Esophagus squamous epithelium (tissue), 5 donors: ENCODE measurements at places on chromosomes 5 and 9.

DNA sequence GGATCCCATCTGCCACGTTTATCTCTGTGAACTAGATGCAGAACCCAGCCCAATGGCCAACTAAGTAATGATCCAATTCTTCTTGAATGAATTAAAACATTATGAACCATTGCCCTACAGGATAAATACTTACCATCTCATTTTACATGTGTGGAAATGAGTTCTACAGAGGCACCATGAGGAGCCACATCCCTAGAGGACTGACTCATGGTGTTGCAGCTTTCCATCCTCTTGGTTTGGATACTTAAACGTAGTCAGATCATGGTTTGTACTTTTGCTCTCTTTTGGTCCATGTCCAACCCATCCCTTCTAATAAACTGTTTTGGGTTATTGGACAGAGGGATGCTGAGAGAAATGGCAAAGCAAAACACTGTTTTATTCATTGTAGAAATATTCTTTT is 484.8 kb downstream of the EBF1 start:
- no peak for DNase-seq

DNA sequence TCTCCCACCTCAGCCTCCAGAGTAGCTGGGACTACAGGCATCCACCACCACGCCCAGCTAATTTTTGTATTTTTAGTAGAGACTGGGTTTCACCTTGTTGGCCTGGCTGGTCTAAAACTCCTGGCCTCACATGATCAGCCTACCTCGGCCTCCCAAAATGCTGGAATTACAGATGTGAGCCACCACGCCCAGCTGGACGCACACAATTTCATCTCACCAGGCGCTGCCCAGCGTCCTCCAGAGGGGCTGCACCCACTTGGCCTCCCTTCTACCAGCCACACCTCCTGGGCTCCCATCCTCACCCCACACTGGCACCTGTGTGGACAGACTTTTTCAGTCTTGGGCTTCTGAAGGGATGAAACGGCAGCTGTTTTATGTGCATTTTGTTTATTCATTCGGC is 3.8 kb upstream of the EXOC3 start:
- no peak for DNase-seq

DNA sequence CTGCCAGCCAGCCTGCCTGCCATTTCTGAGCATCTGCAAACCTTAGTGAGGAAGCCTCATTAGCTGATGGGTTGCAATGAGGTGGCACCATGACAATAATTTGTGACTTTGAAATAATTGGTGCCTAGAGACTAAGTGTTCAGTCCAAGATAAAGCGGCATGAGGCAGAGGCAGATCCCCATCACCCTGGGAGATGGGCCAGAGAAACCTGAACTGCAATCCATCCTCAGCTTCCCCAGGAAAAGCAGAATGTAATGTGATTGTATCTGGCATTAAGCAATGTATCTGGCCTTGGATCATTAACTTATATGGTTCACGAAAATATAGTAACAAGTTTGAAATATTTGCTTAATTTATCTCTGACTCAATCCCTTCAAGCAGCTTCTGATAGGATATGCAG is 101.0 kb downstream of the SPOCK1 start:
- DNase-seq: no peak

GRCh38 chr9:129346046-129346445 is 168.0 kb upstream of the IER5L start:
- no peak for DNase-seq

GRCh38 chr5:57468481-57469163 is 14.0 kb downstream of the ACTBL2 start:
- DNase-seq: no peak

DNA sequence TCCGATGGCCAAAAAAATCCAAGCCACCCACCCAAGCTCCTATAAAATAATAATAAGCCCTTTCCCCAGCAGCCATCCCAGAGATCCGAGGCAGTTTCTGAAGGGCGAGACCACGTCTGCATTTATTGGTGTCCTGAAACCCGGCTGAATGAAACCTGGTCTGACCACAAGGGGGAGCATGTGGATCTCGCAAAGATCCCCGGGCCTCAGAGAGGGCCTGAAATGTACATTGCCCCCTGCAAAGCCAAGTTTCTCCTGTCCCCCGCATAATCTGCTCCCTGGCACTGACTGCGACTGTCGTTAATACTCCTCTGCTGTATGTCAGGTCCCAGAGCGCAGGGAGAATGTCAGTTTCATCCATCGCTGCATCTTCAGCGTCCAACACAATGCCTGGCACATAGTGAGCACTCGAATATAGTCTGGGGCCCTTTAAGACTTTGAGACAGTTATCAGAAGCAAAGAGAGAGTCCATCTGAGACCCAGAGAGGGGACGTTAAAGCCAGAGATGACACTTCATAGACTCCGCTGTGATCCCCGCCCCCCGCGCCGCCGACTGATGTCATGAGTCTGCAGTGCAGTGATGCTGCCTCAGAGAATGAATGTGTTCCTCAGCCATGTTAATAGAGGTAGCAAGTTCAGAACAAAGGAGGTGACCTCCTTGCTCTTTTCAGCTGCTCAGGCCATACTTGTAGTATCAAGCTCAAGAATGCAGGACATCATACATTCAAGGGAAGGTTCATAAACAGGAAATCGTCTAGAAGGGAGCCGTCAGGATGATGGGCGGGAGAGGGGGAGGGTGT is 74.5 kb upstream of the BARHL1 start:
- no peak for DNase-seq

- DNase-seq: no peak
These were observed 94.6 kb upstream of the SMC2 start for GRCh38 chr9:103999375-104000062.

- no peak for DNase-seq
These were observed 43.9 kb downstream of the PDCD1LG2 start for GRCh38 chr9:5554254-5554653.

DNA sequence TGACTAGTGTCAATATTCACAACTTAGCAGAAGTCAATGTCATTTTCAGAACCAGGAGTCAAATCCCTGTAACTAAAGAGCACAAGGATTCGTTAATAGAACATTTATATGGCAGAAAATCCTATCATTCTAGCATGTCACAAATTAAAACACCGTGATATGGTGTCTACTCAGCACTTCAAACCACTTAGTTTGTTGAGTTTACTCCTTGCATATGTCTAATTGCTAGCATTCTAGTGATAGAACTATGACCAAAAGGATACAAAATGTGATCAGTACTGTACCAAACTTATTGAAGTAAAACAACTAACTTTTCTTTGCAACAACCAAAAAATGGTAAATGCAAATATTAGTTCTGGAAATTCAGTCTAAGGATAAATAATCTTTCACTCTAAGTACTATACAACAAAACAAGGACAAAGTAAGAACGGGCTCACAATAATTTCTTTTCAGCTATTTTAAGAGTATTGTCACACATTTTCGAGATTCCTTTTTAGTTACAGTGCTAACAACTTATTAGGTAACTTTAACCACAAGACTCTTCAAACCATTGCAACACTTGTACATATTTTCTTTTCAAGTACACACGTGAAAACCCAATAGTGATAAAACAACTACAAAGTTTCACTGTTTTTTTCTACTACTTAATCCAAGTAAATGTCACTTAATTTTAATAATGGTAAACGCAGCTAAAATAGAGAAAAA is 845.2 kb upstream of the CDH10 start:
- no peak for DNase-seq

GRCh38 chr9:133873009-133873408 is 119.1 kb downstream of the VAV2 start:
- DNase-seq: no peak
